Activated T-helper 1 cell treated with anti-CD3 and anti-CD28 coated beads, Interleukin-2, amount 50 U/mL, for 16 hours (primary cell): ENCODE measurements at places on chromosomes 12 and 14.

DNA sequence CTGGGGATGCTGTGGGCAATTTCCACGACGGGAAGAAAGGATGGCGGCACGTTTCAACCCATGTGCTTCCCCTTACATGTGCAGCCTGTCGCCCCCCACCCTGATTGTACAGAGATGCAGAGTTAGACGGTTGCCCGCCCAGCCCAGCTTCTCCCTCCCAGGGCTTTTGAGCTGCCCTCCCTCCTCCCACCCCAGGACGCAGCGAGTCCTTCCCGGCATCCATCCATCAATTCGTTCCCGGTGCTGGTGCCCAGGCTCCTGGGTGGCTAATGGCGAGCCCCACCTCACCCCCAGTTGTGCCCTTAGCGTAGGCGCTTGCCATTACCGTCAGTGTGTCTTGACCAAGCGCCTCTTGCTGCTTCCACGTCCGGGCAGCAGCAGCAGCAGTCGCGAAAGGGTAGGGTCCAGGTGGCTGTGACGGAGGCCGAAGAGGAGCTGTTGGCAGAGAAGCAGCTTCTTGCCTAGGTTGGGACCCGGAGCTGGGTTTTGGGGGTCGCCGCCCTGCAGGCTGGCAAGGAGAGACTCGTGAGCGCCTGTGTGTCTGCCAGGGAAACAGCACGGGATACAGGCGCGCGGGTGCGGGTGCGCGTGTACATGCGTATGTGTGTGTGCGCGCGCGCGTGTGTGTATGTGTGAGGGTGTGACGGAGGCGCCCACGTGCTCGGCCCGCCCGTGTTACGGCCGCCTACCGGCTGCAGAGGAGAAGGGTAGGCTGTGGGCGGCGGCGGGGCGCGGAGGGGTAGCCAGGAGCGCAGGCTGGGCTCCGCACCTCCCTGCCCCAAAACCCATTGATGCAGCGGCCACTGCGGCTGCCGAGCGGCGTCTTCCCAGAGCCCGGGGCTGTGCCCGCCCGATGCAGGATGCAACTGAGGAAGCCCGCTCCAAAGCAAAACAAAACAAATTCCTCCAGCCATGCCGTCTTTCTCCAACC is at the start of gene SLC6A15:
Gene SLC6A15 (minus strand): TSS at position 602 of the 931 bp plus-strand sequence. CDS start 20,679 bp downstream, outside the sequence.
- DNase-seq, result no peak

GRCh38 chr14:68770553-68771286 is 22.1 kb downstream of the ZFP36L1 start:
- DNase-seq, result no peak

- peak; percentile 67 for DNase-seq
Observed at GRCh38 chr12:52032804-52033445, 18.3 kb upstream of the NR4A1 start.

- DNase-seq, result no peak
Observed at GRCh38 chr14:102280376-102280962, 24.5 kb downstream of the MOK start.

DNA sequence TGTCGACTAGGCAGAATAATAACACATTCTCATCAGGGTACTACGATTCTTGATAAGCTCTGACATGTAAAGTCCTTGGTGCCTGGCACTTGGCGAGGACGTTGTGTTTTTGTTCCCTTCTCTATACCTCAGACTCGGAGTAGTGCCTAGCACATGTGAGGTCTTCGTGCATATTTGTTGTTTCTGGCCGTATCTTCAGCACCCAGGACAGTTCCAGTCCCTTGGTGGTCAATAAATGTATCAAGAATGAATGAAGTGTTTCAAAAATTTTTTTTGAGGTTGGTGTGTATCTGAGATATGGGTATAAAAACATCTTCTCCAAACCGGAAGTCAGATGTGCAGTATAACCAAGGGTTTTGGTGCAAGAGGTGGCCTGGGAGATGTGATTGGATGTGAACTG is 198.2 kb downstream of the AACS start:
- DNase-seq, result no peak

DNA sequence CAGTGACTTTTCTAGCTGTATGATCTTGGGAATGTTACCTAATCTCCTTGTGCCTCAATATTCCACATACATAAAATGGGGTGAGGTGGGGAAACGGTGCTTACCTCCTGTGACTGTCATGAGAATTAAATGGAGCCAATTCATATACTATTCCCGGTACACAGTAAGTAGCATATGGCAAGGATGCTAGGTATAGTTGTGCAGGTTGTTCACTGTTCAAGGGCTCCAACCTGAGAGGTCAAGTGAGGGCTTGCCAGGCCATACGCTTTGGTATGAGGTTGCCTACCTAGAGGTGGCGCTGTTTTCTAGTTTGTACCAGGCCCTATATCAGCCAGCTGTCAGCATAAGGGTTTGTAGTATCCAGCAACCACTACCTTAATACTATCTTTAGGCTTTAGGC is 3.6 kb upstream of the BATF start:
- DNase-seq, result no peak

DNA sequence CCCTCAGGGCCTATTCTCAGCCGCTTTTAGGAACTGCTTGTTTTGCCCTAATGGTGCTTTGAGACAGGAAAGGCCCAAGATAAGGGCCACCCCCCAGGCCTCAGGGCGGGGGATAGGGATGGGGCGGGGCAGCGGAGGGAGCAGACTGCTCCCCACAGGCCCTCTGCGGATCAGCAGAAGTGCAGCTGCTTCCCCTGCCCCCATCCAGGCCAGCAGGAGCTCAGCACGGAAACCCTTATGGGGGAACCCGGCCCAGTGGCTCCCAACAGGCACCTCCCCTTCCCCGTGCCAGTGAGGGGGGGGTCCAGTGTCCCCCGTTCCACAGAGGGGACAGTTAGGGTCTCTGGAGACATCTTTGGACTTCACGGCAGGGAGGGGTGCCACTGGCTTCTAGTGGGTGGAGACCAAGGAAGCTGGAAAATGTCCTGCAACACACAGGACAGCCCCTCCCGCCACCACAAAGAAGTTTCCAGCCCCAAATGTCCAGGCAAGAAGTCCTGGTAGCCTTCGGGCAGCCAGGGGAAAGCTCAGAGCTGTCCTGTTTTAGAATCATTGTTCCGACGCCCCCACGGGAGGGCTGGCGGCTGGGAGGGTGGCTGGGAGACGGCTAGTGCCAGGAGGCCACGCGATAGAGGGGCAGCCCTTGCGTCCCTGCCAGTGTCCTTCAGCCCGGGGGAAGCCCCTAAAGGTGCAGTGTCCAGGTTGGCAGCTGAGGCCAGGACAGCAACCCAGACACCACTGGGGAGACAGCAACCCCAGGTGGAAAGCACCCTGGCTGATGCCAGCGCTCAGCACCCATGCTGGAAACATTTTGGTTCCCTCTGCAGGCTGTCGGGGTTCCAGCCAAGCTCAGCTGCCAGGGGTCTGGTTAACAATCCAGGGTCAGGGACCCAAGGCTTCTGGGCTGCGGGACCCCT is 10.4 kb upstream of the GPR132 start:
- DNase-seq, result no peak

- no peak for DNase-seq
Observed at GRCh38 chr12:26425587-26426260, 230.4 kb downstream of the SSPN start.

DNA sequence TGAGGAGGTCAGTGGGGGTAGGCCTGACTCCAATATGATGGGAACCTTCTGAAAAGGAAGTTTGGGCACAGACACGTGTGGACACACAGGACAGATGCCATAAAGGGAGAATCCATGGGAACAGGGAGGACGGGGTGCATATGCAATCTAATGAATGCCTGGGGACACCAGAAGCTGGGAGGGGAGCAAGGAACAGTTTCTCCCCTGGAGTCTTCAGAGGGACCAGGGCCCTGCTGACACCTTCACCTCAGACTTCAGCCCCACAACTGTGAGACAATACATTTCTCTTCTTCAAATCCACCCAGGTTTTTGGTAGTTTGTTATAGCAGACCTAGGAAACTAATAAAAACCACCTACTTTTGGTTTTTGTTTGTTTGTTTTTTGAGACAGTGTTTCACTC is 35.2 kb upstream of the CLIP1 start:
- DNase-seq, result no peak

DNA sequence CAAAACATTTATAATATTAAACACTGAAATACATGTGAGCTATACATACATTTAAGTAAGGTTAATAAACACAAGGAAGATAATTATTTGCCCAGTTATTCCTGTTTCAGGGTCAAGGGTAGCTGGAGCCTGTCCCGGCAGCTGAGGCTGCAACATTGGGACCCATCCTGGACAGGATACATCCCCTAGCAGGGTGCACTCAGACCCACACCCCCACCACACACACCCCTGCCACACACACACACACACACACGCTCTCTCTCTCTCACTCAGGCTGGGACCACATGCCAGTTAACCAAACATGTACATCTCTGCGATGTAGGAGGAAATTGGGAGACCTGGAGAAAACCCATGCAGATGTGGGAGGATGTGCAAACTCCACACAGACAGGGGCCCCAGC is 112.6 kb upstream of the TMCC3 start:
- DNase-seq, result no peak

DNA sequence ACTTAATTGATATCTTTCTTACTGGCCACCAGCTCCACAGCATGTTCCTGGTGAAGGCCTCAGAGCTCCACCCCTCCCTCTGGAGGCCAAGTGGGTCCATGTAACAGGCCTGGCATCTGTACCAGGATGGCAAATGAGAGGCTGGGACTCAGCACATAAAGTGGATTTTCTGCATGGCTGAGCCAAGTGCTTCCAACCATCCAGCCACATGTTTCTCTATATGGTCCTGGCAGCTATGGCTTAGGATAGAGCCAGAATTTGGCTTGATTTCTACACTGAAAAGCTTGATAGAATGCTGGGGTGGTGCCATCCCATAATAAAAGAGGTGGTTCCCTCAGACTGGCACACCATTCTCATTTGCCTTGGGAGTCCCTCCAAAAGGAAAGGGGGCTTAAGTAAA is 94.1 kb downstream of the PAX9 start:
- no peak for DNase-seq

GRCh38 chr12:76587428-76588178 is 28.0 kb upstream of the OSBPL8 start:
- no peak for DNase-seq

GRCh38 chr12:87720967-87721366 is 308.2 kb downstream of the C12orf50 start:
- DNase-seq, result no peak

DNA sequence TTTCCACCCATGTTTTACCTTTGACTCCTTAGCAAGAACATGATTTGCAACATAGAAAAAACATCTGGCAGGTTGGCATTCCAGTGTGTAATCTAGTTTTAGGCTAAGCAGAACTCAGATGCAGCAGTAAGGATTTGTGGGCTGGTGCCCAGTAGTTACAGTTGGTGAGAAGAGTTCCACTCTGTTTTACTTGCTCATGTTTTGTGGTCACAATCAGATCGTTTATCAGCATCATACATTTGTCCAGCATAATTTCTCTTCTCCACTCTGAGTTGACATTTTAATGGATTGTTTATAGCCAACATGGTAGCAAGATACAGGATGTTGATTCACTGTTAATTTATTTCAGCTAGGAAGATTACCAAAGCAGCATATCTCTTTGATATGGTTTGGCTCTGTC is 120.0 kb downstream of the PDE6H start:
- no peak for DNase-seq

- no peak for DNase-seq
Observed at GRCh38 chr12:8491646-8492530, 21.4 kb upstream of the CLEC4D start.

- DNase-seq, result no peak
Observed at GRCh38 chr12:54007538-54008259, 1.1 kb upstream of the HOXC8 start.

DNA sequence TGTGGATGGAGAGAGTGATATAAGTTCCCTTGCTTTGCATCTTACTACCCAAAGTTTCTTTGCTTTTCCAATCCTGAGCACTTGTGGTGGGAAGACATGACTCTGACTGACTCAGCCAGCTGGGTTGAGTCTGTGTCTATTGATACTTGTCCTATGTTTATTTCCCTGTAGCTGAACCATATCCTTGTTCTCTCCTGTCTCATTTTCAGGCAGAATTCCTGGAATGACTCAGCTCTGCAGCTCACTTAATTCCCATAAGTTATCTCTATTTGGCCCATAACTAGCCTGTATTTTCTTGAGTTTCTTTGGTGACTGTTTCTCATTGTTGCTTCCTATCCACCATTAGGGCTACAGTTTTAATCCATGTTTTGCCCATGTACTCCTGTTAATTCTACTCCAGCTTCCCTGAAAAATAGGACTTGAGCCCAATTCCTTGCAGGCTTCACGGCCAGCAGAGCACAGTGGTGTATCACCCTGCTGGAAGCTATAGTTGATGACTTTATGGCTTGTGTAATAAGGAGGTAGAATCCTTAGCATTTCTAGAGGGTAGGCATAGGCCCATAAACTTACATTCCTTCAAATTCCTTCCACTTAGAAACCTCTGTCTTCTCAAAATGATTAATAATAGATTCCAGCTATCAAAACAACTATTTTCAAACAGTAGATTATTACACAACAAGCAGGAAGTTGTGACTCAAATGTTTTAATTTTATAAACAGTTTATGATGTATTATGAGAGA is 183.1 kb downstream of the TMTC3 start:
- DNase-seq, result no peak

GRCh38 chr12:131413006-131413405 is 297.9 kb upstream of the SFSWAP start:
- no peak for DNase-seq

DNA sequence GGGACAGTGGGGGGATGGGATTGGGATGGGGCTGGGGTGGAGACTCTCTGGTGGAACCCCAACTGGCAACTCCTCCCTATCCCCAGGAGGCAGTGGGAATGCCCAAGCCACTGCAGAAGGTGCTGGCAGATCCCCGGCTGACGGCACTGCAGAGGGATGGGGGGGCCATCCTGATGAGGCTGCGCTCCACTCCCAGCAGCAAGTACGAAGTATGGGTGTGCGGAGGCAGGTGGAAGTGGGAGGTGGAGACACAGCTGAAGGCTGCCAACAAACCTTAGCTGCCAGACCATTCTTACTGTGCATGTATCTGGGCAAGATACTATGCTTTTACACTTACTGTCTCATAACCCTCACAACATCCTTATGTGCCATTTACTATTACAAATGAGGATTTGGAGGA is 8.2 kb downstream of the ARHGEF40 start:
- no peak for DNase-seq

DNA sequence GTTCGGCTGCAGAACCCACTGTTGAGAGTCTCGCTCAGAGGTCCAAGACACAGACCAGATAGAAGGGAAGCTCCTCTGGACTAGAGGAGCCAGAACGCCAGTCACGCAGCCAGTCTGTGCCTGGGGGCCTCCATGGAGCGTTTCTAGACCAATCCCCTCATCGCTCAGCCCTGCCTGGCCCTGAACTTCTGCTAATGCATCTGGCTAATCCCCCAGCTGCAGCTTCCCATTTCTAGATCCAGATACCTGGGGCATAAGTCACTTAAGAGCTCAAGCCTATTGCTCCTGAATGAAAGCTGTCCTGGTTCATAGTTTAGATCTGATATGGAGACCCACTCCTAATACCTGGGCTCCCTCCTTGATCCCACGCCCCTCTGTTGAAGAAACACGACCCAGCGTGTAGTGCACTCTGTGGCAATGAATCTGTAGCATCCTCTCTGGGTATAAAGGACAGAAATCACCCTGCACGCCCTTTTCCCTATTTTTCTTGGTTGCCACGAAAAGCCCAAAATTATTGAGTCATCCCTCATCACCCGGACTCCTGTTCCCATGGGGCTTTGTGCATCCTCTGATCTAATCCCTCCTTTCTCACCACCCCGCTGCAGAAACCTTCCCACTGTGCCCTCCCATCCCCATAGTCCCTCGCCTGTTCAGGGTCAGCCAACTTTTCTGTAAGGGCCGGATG is 341.6 kb upstream of the FKBP4 start:
- no peak for DNase-seq

GRCh38 chr14:55427439-55427838 is 13.0 kb downstream of the TBPL2 start:
- no peak for DNase-seq

GRCh38 chr14:74309125-74310022 is 6.6 kb upstream of the ABCD4 start:
- no peak for DNase-seq
